ENCODE measurements at places on chromosomes 6 and 20.
A peak's percentile ranks its signal among the peaks of the same experiment; 100 is the strongest.

DNA sequence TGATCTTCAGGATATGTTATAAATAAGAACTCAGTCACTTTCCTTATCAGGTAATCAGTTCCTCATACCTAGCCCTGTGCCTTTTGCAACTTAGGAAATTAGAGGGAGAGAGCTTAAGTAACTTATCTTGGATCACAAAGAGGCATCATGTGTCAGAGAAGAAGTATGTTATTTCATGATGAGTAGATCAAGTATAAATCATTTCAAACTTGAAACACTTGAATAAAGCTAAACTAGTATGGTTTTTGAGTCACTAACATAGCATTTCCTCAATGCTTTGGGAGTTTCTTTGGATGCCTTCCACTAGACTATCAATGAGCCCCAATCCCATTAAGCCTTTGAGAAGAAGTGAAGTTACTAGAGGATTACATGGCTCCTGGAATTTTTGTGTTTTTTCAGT lies 102.6 kb upstream of the TNFAIP3 start:
- no peak for DNase-seq

GRCh38 chr6:14596410-14596809 lies 478.8 kb downstream of the CD83 start:
- no peak for DNase-seq

DNA sequence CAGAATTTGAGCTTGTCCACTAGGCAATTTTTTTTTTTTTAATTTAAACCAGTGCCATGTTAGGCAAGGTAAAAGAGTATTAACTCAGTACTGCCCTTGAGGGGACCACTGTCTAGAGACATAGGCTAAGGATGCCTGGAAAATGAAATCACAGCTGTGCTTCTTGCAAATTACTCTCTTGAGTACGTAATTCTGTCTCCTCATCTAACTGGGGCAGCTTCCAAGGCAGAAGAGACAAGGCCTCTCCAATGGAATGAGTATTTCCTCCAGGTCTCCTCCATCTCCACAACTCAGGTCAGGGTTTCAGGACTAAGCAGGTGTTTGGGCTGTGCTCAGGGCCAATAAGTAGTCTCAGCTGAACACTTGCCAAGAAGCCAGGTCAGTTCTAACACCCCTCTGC lies 33.8 kb upstream of the MRPS10 start:
- no peak for DNase-seq

- DNase-seq, result no peak
Measured at GRCh38 chr20:37375227-37375626, 29.3 kb downstream of the SRC start.

GRCh38 chr6:18515767-18516166 lies 128.6 kb downstream of the RNF144B start:
- no peak for DNase-seq

- DNase-seq, result no peak
Measured at GRCh38 chr6:117559299-117559698, 43.0 kb downstream of the GOPC start.

GRCh38 chr20:52447225-52447551 lies 255.6 kb upstream of the ZFP64 start:
- no peak for DNase-seq

- DNase-seq, result no peak
Measured at GRCh38 chr6:50819466-50819903, 814 bp downstream of the TFAP2B start.

DNA sequence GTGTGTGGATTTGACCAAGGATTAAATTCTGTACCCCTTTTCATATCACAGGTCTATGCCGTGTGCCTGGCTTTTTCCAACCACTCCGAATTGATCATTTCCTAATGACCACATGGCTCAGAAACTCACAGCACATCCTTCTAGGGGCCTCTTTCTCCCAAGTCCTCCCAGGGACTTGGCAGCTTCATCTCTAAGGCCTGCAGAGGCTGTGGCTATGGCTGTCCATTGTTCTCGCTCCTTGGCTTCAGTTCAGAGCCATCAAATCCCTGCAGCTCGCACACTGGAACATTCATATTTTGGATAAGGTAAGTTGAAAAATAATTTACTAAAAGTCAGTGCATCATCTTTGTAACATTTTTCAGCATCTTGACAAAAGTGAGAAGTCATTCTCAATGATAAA lies 497.2 kb upstream of the CDH4 start:
- no peak for DNase-seq

DNA sequence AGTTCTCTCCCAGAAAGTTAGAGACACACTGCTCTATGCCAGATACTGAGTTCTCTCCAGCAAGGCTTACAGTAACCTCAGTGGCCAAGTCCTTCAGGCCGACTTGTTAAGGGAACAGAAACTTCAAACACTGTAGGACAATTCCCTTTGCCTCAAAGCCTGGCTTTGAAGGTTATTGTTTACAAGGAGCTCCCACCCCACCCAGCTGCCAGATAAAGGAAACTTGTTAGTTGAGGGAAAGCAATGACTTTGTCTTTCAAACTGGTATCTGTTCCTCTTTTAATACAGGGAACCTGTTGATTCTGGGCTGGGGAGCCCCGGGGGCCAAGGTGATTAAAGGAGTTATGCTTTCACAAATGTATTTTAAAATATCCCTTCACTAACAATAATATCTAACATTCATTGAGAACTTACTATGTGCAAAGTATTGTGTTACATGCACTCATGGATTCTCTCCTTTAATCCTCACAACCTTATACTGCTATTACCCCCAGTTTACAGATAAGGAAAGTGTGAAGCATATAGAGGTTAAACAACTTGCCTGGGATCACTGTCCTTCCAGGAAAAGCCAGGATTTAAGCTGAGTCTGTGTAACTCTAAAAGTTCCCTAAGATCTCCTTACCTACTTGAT lies 27.6 kb upstream of the CDKN1A start:
- DNase-seq, result no peak

DNA sequence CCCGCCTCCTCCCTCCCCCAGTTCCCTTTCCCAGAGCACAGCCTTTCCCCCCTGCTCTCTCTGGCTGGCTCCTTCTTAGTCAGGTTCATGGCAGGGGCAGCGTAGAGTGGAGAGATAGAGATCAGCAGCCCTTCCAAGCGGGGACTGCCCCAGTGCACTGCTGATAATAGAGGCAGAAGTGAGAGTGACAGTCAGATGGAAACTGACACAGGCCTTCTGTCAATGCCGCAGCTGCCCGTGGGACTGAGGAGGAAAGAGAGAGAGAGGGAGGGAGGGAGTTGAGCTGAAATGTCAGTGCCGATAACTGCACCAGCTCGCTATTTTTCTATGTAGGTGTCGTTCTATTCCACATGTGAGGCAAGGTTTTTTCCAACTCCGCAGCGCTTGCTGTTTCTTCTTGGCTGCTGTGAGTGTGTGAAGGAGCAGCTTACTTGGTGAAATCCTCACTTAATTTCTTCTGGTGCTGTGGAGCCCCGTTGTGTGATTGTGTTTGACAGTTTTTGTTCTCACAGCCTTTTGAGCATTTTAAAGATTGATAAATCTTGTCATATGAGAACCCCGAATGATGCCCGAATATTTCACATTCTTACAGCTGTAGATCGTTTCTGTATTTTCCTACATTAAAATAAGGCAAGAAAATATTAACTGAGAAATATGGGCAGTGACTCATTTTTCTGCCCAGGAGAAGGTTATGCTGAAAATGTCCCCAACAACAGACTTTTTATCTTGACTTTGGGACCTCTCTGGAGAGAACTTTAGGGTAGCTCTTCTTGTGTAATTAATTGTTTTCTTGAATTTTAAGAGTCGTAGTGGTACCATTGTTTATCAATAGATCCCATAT lies 386.4 kb upstream of the MMS22L start:
- DNase-seq, result no peak

GRCh38 chr6:136538836-136539235 lies 11.4 kb downstream of the MAP7 start:
- no peak for DNase-seq

DNA sequence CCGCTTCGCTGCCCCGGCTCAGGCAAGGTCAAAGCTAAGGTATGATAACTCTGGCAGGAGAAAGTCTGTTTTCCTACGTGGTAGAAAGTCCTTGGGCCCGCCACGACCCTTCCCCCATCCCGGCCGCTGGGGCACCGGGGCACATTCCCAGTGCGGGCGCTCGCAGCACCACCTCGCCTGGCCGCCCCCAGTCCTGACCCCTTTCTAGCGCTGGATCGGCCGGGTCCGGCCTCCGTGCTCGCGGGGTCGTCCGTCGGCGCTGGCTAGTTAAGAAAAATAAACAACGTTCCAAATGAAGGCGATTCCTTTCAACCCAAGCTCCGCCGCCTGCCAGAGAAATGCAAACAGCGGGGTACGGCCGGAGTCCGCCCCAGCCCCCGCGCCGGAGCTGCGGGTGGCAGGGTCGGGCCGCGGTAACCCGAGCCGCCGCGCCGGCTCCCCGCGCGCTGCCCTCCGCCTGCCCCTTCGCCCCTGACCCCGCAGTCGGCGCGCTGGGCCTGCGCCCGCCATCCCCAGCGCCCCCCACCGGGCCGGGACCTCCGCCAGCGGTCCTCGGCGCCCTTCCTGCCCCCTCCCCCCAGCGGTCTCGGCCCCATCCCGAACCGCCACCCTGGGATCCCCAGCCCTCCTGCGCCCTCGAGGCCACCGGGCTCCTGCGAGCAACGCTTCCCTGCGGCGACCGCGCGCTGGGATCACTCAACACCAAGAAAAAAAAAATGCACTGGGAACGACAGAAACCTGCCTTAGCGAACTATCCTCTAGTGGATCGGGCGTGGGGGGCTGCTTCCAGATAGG lies 37.6 kb downstream of the NCR2 start:
- DNase-seq, result no peak

DNA sequence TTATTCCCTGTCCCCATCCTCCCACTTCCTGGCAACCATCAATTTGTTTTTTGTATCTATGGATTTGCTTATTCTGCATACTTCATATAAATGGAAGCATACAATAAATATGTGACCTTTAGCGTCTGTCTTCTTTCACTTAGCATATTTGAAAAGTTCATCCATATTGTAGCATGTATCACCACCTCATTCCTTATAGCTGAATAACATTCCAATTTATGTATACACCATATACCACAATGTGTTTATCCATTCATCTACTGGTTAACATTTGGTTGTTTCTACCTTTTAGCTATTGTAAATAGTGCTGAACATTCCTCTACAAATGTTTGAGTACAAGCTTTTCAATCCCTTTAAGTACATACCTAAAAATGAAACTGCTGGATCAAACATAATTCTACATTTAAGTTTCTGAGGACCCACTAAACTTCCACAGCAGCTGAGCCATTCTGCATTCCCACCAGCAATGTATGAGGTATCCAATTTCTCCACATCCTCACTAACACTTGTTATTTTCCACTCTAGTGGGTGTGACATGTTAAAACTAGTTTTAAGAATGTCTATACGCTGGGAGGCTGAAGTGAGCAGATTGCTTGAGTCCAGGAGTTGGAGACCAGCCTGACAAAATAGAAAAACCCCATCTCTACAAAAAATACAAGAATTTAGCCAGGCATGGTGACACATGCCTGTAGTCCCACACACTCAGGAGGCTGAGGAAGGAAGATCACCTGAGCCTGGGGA lies 32.9 kb downstream of the NUDT3 start:
- no peak for DNase-seq

DNA sequence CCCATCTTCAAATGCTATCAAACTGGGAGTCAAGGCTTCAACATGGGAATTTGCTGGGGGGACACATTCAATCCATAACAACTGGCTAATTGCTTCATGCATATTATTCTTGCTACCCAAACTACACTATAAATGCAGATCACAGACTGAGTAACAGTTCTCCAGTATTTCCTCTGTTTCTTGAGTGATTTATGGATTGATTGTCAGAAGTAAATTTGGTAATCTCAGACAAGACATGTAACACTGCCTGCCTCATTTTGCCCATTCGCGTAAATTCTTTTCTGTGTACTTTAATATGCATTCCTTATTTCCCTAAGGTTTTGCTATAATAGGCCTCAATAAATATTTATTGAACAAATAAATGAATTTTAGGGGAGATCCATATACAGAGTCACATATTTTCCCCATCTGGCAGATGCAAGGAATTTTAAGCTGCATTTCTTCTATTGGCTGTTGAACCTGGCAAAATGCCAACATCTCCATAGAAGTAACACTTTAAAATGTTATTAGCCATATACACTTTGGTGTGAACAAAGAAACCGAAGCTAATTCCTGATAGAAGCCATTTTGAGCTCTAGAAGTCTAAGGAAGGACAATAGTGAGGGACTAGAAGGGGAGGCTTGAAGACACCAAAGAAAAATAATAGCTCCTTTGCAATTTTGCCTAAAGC lies 98.2 kb downstream of the QRSL1 start:
- DNase-seq, result no peak

- no peak for DNase-seq
Measured at GRCh38 chr6:41045664-41046063, 3.4 kb downstream of the TSPO2 start.

GRCh38 chr6:14601490-14601889 lies 483.9 kb downstream of the CD83 start:
- DNase-seq, result peak; percentile 32

DNA sequence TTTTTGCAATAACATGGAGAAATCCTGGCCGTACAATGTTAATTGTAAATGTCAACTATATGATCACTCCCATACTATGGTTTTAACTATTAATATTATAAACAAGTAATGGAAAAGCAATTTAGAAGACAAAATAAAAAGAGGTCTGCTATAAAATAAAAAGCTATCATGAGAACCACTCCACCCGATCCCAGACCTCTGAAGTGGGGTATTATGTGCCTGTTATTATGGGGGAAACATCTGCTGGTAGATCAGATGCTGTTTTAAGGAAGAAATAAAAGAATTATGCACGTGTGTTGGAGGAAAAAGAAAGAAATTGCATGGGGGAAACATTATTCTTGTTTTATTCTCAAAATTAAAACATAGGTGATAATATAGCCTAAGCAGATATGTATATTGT lies 615.7 kb upstream of the ARID1B start:
- peak; percentile 13 for DNase-seq

GRCh38 chr6:41642960-41643898 lies 5.0 kb downstream of the MDFI start:
- no peak for DNase-seq

- DNase-seq, result no peak
Measured at GRCh38 chr20:16556301-16556700, 16.9 kb downstream of the KIF16B start.

DNA sequence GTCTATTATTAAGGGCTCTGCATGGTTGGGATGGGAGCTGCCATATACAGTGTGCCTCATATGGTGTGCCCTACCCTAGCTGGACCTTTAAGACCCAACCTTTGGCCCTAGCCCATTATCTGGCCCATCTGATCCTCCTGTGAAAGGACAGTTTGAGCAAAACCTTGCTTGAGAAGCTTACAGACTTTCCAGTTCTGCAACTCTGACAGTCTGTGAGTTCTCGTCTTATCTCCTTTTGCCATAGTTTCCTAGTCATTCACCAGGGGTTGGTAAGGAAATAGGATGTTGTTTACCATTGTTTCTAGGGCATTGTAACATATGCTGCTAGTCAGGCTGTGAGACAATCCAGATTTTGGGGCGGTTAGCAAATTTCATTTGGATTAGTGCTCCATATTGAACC lies 17.2 kb downstream of the CTNNBL1 start:
- DNase-seq, result no peak

- no peak for DNase-seq
Measured at GRCh38 chr6:16311763-16312162, 73.4 kb downstream of the GMPR start.

- no peak for DNase-seq
Measured at GRCh38 chr6:127366282-127367022, 23.0 kb upstream of the ECHDC1 start.

All from NCI-H1092 (cell line).